Stimulated activated CD8-positive, alpha-beta memory T cell treated with anti-CD3 and anti-CD28 coated beads, Interleukin-4, amount 100 ng/mL, for 1 hour (primary cell): ENCODE measurements at places on chromosomes 11 and 22.

- no peak for DNase-seq
Measured at GRCh38 chr11:6333095-6333494, 12.8 kb upstream of the CAVIN3 start.

- DNase-seq, result no peak
Measured at GRCh38 chr22:24580276-24580675, 12.6 kb downstream of the LRRC75B start.

DNA sequence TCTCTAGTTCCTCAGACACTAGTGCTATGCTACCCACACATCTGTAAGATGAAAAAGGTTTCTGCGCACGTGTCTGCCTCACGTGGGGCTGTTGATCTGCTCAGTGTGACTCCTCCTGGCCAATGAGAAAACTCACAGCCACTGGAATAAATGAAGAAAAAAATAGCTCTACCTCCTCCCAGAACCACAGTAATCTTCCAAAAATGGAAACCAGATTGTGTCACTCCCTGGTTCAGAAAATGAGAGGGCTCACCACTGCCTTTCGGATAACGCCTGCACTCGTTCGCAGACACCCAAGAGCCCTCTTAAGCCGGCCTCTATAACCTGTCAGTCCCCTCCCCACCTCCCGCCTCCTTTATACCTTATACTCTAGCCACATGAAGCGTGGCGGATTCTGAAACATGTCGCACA is 5.1 kb downstream of the APBB1 start:
- peak; percentile 32 for DNase-seq

GRCh38 chr22:49571326-49571725 is 256.3 kb downstream of the BRD1 start:
- no peak for DNase-seq

DNA sequence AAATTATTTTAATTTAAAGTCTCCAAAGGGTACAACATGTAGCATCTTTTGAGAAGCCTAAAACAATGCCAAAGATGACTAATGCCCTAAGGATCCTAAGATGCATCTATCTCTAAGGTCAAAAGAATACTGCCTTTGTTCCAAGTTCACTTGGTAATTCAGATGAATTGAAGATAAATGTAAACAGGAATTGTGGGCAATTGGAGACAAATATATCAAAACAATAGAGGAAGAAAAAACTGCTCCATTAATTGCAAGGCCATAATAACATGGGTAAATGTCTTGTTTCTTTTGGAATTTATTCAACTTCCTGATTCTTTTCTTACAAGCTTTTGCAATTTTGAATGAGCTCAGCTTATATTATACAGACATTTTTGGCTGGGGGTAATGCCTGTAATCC is 338.6 kb downstream of the TTC28 start:
- DNase-seq, result no peak

DNA sequence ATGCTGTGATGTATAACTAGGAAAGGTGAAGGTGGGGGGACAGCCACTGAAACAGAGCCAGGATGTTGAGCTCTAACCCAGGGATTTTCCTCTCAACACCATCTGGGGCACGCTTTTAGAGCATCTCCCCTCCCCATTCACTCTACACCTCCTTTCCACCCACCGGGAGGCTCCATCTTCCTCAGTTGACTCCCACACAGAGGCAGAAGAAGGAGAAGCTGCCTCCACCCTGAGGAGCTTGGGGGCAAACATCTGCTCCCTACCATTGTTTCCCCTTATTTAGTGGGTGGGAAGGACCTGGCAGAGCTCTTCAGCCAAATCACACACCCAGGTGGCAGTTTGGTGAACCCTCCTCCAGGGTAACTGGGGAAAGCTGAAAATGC is 50.0 kb upstream of the ADA2 start:
- DNase-seq, result no peak

GRCh38 chr11:3803726-3804495 is 4.4 kb upstream of the PGAP2 start:
- no peak for DNase-seq

DNA sequence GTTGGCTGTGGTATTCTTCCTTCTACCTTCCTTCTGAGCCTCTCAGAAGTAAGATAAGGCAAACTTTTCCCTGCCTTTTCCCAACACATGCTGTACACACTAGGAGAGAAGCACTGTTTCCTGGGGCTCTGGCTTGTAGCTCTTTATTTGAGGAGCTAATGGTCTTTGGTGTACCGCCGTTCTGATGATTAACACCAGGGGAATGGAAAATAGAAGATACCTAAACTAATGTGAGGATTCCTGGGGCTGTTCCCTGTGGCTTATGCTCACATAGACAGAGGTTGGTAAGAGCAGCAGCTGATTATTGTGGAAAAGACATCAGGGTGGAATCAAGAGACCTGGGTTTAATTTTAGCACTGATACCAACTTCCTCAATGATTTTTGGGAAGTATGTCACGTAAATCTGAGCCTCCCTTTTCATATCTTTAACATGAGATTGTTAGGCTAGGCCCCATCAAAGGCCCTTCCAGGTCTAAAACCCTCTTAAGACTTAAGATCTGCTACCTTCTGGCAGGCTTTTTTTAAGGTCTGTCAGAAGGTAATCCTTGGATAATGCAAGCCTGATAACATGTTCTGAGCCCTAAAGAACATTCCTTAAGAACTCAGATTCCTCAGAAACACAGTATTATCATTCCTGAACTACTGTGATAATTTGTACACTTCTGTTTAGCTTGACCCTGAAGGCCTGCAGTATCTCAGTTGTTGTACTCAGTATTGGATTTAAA is 24.8 kb upstream of the RCE1 start:
- DNase-seq, result no peak

GRCh38 chr11:10975287-10975721 is 117.5 kb upstream of the ZBED5 start:
- no peak for DNase-seq

DNA sequence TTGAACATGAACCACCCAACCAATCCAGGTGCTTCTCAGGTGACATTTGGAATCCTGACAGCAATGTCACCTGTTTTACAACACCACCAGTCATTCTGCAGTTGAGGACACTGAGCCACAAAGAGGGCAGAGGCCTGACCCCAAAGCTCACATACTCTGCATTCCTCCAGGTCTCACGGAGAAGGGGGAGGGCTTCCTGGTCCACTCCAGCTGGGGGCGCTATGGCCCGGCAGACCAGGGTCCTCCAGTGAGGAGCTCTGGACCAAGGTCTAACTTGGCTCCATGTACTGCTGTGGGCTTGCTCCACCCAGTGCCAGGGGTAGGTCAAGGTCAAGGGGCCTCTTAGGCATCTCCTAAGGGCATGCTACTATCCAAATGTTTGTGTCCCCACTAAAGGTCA is 1.5 kb upstream of the PNPLA3 start:
- DNase-seq, result no peak

GRCh38 chr11:92504534-92504933 is 279.9 kb downstream of the FAT3 start:
- no peak for DNase-seq

DNA sequence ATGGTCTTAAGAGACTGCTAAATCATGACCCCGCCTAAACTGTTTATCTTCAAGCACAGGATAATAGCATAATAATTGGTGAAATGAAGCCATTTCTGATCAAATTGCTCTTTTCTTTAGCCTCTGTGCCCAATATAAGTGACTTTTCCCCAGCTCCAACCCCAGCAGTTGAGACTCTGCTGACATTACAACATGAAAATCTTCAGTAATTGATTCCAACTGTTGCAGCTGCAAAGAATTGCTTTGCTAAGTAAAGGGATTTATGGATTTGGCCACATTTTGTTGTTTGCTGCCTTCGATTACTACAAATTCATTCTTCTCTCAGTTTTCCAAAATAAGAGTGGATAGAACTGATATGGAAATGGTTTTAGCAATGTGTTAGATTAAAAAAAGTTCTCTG is 576.7 kb upstream of the LRRC4C start:
- DNase-seq, result no peak

- no peak for DNase-seq
Measured at GRCh38 chr11:66546368-66546965, at the start of gene ACTN3. TSS of gene ACTN3 (plus strand) at chr11:66546903. CDS start at chr11:66546938, 35 bp downstream.

DNA sequence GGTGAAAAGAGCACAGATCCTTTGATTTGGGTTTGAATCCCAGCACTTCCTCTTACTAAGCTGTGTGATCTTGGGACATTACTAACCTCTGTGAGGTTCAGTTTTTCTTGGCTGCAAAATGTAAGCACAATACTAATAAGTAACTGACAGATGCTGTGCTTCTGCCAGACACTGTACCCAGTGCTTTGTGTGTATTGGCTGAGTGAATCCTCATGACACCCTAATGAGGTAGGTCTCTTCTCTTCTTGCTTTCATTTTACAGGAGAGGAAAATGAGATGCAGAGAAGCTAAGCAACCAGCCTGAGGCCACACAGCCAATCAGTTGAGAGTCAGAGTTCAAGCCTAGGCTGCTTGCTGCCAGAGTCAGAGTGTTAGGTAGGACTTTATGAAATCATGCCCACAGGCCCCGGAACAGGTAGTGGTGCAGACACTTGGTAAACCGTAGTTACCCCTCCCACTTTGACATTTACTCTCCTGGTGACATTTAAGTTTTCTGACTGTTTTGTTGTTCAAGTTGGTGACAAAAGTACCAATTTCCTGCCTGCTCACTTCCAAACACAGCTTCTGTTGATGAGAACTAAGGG is 21.2 kb downstream of the PTPRJ start:
- peak; percentile 71 for DNase-seq

DNA sequence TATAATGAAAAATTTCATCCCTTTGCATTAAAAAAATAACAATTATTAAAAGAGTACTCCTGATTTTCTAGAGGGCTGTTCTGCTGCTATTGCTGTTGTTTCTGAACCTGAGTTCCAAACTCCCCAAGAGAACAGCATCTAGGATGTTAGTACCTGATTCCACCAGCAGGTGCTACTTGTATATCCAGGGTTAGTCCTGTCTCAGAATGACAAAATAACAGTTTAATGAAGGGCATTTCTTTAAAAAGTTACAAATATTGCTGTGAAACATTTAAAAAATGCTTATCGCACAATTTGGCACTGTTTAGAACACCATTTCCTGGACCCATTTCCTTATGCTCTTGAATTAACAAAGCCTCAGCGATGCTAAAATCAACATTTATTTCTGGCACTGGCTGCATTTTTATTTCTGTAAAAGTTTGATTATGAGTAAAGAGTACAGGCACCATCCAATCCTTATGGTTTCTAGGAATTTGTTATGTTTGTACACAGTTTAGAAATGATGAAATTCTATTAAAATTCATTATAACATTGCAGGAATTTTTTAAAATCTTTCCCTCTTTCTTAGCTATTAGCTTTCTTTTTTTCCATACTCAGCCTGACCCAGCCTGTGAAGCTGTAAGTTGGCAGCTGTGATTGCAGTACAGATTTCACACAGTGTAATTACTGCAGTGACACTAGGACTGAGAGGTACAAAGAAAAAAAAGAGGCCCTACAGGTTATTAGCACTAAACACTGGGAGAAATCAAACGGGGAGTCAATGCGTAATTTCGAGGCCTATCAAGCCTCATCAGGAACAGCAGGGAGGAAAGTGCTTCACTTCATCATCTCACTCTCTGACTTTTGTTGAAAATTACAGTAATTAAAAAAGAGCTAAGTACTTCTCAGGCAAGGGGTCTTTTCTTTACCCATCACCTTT is 208.8 kb downstream of the DCDC1 start:
- no peak for DNase-seq

- peak; percentile 35 for DNase-seq
Measured at GRCh38 chr11:235609-235996, 539 bp downstream of the SIRT3 start.

DNA sequence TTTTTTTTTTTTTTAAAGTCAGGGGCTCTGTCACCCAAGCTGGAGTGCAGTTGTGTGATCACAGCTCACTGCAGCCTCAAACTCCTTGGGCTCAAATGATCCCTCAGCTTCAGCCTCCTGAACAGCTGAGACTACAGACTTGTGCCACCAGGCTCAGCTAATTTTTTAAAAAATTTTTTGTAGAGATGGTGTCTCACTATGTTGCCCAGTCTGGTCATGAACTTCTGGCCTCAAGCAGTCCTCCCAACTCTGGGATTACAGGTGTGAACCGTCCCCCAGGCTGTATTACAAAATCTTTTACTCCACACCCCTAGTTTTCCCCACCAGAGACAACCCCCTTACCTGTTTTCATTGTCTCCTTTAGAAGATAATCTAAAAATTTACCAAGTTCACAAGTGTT is 1.9 kb downstream of the CCDC117 start:
- DNase-seq, result no peak

DNA sequence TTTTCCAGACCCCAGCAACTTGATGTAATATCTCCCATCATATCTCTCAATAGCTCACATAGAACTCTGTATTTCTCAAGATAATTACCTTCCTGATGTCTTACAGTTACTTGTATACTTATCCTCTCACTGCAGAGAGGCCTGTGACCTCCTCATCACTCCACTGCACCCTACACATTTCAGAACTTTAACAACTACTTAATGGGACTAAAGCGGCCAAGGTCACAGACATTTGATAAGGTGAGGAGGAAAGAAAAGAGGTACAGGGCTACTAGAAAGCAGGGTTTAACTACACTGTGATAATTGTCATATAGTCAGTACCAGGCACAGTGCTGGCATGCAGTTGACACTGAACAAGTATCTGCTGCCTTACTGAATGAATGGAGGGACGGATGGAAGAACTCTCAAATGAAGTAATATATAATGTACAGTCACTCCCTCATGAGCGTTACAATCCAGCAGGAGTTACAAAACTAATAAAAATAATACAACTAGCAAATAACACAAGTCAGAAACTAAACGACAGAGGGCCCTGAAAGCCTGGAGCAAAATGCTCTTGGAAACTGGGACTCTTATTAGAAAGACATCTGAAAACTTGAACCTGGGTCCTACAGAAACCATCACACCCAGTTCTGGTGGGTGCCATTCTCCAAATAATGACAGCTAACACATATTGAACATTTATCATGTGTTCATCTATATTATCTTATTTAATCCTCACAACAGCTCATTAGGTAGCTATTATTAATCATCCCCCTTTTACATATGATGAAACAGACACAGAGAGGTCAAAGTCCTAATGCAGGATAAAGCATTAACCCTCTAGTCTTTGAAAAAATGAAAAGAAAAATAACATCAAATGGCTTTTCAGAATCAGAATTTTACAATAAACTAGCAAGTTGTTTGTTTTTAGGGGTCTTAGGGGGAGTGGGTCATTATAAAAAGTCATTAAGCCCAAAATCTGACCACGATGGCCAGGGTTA is 14.3 kb downstream of the PI4KA start:
- no peak for DNase-seq

DNA sequence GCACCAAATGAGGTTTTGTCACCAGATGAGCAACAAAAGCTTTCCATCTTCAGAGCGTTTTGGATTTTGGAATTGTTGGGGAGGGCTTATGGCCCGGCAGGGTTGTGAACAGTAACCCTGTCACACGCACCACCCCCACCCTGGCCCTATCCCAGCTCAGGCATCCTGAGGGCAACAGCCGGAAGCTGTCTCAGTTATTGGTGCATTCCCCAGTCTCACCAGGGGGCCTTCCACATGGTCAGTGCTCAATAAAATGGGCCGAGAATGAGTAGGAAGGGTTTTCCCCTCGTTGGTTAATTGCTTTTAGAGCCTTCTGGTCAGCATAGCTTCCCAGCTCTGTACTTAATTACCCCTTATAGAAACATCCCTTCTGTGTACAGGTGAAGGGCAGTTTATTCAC is 46.0 kb downstream of the LRP5 start:
- no peak for DNase-seq
